Thoracic aorta (tissue), 2 donors: ENCODE measurements at places on chromosomes 5 and 9.

GRCh38 chr5:141040093-141040770 lies 10.9 kb upstream of the PCDHB1 start:
- DNase-seq = no peak

DNA sequence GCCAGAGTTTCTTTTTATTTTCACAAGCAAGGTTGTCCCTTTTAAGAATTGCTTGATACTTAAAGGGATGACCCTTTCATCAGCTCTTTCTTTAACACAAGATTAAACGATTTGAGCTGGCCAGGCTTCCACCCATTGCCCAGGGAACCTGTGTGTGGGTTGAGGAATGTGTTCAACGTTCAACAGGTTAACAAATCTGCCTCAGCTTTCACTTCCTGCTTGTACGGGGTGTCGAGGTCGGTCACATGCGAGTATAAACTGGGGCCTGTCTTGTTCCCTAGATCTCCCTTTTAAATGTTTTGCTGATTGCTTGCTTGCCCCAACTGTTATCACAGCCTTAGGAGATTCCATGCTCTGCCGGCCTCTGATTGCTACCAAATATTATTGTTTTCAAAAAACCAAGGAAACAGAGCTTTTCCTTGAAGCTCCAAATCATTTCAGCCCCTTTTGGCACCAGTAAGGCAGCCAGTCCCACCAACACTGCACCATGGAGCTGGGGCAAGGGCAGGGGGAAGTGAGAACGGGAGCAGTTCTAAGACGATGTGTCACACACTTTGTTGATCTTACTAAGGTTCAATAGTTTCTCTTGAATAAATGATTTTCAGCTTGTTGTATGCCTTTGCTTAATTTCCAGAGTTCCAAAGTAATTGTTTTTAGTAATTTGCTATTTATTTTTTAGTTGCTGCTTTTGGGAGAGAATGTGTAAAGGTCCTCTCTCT lies 10.7 kb upstream of the CLK4 start:
- no peak for DNase-seq

DNA sequence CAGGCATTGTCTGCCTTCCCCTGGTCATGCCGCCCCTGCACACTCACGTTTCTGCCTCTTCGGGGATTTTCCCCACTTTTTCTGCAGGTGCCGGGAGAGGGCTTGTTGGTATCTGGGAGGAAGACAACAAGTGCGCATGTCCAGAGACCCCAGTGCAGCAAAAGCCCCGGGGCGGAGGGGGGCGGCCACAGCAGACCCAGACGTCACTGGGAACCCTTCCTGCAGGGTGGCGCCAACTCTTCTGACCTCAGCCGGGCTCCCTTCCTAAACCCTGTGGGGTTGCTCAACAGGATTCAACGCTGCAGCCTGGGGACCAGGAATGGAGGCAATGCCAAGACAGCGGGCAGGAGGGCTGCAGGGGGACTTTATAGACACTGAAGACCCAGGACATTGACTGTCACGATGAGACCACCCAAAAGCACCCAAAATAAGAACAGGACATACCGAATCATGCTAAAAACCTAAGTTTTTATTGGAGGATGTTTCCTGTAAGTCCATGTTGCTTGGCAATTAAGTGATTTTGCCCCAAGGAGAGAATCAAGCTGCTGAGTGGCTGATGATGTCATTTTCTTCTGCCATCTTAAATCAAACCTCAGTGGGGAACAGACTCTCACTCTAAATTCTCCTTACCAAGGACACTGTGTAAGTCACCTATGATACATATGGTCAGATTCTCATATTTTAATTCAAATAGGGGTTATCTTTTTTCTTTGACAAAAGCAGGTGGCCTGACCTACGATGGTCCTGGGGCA lies 62.9 kb upstream of the SIMC1 start:
- no peak for DNase-seq

GRCh38 chr5:151492729-151493128 lies 45.3 kb downstream of the SLC36A1 start:
- DNase-seq = no peak

DNA sequence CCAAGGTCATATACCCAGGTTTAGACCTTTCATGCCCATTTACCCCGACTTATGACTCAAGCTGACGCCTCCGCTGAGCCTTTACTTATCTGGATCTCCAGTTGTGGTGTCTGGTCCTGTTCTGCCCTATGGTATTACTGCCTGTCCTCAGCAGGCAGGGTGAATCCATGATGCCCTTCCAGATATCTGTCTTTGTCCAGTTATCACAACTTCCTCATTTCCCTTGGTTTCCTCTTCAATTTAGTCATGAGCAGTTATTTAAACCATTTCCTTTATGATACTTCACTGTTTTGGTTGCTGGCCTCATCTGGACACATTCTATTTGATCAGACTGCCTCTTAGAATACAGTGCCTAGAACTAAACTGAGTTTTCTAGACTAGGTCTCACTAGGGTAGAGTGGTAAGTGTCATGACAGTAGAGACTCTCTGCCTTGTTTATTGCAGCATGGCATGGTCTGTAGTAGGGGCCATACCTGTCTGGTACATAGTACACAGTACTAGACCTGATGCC lies 93.3 kb downstream of the MELK start:
- DNase-seq = no peak

DNA sequence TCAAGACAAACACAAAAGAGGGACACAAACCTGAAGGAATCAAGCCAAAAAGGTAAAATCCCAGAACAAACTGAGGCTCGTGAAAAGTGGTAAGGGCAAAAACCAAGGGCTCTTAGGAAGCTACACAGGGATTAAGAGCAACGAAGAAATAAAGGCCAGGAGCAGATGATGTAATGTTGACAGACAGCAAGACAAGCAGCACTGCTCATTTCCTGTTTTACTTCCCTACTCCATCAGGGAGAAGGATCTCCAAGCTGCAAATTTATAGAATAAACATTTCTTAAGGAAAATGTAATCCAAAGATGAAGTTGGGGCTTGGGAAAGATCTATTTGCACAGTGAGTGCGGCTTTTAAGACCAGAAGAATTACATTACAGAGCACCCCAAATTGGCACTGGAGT lies 182.3 kb upstream of the MAP1B start:
- no peak for DNase-seq

DNA sequence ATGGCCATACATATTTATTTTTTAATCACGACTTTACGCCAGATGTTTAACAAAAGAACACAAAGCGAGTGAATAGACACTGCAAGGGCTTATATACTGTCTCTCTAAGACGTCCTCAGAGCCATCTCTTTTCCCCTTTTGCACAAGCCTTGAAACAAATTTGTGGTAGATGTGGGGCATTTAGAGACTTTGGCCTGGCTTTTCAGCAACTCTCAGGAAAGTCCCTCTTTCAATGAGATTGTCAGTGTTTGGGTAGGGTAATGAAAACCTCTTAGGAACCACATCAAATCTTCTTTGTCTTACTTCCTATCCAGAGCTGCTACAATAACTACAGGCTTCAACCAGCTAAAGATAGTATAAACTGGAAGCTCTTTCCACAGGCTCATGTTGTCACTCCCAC lies 380.0 kb downstream of the ANXA1 start:
- DNase-seq = no peak

DNA sequence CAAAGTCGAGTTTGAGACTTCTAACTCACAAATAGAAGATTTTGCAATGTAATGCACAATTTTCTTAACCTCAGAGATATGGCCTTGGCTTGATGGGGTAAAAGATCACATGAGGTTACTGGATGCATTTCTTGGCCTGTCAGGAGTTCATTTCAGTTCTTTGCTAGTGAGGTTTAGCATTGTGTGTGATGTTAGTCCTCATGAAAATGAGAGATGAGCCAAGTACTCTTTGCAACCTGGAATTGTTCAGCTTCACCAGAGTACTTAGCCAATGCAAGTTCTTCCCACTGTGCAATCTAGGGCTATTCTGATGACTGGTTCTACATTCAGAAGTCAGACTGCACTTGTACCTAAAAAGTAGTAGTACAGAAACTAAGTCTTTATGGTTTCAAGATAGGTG lies 24.9 kb downstream of the GNAQ start:
- DNase-seq = no peak

DNA sequence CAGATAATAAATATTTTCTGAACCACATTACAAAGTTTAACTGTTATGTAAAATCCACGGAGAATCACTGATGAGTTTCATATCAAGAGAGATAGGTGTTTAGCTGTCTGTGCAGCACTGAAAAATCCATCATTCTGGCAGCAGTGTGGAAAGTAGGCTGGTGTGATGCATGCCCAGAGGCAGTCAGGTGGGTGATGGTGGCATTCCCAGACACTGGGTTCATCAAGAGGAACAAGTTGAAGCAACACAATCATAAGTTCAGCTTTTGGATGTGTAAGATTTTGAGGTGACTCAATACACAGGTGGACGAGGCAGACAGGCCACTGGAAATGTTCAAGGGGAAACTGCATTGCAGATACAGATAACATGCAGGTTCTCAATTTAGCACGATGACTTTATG lies 11.9 kb downstream of the DNAH5 start:
- no peak for DNase-seq

DNA sequence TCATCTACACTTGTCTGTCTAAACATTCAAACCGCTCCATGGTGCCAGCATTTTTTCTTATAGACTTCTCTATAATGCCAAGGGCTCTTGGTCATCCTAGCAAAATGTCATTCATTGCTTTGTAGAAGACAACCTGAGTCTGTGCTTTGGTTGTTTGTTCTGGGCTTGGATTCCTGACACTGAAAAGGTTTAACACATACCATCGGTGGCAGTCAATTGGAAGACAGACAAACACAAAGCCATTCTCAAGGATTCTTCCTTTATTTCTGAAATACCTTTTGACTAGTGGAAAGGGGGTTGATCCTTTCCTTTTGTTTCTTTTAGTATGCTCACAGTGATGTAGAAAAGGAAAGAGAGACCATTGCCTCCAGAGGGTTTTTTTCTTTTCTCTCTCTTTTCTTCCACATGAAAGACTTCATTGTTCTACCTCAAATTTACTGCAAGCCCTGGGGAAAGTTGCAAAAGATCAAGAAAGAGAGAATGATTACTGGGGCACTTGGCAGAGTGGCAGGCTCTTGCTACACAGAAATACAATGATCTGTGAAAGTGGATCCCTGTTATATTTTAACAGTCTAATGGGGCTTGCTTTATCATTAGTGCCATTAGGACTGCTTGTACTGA lies 66.4 kb upstream of the TMC1 start:
- DNase-seq = no peak

DNA sequence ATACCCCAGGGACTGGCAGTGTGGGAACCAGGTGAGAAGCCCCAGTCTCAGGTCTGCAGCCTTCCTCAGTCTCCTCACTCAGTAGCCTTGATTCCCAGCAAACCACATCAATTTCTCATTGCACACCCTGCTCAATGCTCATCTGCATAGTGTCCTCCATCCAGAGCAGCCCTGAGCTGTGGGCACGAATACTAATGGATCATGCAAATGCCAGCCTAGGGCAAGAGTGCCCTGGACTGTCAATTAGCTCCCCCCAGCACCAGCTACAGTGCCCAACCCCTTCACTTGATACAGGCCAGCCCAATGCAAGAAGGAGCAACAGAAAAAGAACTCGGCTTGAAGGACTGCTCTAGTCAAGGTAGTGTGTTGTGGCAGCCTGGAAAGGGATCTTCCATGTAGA lies 9.8 kb upstream of the KCNIP1 start:
- DNase-seq = no peak

DNA sequence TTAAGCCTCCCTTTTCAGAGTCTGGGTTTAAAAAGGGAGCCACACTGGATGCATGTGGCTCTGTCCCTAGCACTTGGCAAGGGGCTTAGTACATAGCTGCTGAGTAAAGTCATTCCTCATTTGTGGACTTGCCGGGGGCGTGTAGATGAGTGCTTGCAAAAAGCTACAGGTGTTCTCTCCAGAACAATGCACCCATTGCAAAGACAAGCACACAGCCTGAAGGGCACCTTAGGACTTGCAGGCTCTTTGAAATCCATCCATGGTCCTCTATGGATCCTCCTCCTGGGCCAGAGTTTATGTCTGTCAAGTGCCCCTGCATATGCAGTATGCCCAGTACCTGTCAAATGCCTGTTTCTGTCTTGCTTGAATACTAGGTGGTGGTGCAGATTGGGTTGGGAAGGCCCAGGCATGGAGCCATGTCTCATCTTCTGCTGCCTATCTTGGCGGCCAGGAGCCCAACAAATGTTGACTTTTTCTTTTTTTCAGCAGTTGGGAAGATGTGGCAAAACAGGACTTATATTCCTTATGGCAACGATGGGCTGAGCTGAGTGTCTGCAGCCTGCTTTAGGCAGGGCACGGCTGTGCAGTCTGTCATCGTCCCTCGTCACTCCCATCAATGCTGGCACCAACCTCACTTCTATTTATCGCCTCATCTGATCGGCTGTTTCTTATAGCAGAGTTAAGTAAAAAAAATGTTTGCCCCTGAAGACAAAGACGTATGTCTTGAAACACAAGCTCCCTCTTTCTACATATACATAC lies 18.5 kb upstream of the SMIM32 start:
- no peak for DNase-seq

- DNase-seq = no peak
Observed at GRCh38 chr5:105230516-105231157, 1668.0 kb upstream of the NUDT12 start.

DNA sequence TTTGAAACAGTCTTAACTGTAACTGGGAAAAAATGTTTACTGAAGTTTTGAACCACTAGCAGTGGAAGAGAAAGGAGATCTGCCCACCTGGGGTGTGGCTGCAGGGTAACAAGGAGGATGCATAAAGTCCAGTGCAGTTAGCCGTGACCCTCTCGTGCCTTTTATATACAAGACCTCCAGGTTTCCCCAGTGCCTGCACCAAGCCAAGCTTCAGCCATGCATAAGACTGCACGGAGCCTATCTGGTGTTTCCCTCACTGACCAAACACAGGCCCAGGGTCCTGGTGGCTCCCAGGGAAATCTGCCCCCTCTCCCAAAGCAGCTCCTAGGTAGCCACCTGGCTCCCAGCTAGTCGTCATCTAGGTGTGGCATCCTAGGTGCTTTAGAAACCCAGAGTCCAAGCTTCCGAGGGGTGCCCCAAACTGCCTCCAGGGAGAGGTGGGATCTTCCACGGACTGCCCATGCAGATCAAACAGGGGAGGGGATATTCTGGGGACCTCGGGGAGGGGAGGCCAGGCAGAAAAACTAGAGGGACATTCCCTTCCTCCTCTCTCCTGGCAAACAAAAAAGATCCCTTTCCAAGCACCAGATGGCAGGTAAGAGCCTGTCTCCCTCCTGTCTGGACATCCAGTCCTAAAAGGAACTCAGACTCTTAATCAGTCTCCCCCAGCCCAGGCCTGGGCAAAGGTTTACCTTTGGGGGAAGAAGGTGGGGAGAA lies 2.7 kb downstream of the SHB start:
- DNase-seq = no peak

DNA sequence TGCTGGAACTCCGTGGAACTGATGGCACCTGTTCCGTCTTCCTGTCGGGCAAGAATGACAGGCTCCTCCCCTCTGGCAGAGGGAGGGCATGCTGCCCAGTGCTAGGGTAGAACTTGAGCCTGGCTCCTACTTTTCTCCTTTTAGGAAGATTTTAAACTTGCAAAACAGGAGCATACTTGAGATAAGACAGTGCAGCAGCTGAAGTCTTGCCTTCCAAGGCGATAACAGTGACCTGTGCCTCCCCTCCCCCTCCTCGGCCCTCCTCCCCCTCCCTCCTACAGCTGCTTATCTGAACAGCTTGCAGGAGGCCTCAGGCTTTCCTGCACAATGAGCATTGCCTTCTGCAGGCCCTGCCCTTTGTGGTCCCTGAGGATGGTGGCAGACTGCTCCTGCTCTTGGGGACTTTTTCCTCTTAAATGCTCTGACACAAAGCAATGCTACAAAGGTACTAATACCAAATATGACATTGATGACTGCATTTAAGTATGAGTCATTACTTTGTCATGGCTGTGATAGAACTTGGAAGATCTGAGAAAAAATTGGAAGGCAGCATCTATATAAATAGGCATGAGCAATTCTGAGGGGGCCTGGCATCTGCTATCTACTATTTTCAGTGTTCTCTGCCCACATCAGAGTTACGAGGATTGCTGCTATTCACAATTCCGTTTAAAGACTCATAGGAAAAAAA lies 2.0 kb downstream of the GADD45G start:
- DNase-seq = no peak
